ENCODE measurements at places on chromosomes 12 and 14.

DNA sequence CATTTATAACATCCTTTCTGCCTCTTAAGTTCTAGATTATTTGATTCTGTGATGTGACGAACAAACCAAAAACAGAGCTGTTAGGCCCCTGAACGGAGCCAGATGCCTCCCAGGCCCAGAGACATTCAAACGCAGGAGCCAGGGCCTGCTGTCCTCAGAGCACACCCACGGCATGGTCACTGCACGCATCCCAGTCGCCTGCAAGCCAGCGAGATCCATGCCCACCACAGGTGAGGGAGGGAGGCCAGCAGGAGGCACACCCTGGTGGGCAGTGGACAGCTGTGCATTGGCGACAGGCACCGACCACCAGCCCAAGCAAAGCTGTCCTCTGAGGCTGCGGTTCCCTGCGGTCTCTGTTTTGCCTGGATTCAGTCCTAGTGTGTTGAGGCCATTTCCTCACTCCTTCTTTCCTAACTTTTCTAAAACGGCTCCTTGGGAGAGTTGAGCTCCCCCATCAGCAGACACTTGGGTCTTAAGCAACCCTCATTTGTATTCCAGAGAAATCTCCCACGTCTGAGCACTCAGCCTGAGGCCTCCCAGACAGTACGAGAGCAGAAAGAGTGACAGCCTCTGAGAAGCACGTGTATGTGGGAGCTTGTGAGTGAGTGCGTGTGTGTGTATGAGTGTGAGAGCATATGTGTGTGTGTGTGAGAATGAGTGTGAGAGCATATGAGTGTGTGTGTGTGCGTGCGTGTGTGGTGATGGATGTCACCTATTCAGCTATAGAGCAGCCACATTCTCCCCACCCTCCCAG is 81.2 kb downstream of the CHGA start:
- no peak for DNase-seq

DNA sequence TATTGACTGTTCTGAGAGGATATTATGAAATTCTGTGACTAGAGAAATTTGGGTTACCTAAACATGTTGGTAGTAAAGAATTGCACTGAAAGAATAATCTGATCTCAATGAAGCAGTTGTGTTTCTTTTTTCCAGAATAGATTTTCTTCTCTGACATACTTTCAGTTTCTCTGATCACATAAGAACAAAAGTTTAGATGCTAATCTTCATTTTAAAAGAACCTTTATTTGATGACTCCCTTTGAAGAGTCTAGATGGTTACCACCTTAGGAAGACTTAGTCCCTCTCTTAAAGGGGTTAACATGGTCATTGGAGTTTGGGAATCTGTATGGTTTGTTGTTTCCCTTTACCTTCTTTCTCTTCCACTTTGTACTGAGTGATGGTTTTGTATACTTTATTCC is 58.6 kb downstream of the MON2 start:
- DNase-seq = no peak

DNA sequence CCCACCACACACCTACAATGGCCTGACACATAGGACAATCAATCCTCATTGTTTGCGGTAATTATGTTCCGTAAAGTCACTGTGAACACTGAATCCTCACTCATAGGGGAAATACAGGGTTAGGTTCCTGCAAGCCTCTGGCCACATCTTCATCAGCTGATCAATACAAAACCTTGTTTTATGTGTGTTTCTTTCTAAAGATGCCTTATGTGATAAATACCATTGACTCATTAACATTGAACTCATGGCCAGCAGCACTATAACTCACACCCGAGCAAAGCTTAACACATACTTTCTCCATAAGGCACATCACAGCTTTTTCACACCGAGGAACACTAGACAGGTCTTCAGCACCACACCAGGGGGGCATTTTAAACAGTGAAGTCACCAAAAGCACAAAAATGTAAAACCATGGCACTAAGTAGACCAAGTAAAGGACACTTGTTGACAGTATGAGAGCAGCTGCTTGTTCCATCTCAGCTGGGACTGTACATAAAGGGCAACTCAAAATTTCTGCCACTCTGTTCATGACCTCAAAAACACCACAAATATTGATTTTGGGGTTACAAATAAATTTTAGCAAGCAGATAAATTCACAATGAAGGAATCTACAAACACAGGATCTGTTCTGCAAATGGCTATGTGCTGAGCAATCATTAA is 60.5 kb downstream of the ESR2 start:
- no peak for DNase-seq

DNA sequence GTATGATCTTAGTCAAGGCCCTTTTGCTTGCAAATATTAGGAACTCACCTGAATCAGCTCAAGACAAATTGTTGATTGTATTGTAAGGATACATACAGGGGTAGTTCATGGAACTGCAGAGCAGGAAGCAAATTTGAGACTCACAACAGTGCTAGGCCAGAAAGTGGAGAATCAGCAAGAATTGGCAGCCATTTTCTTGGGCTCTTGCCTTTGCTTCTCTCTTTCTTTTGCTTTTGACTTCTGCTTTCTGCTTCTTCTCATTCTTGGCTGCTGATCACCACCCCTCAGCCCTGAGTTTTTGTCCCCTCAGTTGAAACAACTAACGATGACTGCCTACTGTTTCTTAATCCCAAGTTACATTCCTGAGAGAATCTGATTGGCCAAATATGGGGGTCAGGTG is 34.8 kb downstream of the KCNK13 start:
- no peak for DNase-seq

DNA sequence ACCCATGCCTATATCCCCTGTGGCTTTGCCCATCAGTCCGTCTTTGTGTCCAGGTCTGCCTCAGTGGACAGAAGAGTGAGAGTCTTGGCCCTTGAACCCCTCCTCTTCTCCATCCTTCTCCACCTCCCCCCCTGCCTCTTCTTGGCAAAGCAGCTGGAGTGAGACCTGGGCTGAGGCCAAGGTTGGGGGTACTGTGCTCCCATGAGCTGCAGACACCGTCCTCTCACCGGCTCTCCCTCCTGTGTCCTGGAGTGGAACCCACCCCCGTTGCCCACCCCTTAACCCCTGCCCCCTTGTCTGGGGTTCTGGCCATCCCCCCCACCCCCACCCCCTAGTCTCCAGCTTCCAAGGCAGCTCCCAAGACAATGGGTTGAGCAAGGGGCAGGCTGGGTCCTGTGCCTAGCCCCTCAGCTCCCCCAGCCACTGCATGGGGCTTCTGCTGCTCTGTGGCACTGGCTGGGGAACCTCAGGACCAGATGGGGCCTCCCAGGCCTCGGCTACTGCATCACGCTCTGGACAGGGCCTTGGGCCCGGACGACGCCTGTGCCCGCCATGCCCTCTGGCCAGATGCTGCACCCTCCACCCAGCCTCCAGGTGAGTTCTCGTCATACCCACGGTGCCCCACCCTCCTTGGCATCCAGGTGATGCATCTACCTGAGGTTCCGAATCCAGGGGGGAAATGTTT is 35.7 kb downstream of the RTL1 start:
- no peak for DNase-seq

DNA sequence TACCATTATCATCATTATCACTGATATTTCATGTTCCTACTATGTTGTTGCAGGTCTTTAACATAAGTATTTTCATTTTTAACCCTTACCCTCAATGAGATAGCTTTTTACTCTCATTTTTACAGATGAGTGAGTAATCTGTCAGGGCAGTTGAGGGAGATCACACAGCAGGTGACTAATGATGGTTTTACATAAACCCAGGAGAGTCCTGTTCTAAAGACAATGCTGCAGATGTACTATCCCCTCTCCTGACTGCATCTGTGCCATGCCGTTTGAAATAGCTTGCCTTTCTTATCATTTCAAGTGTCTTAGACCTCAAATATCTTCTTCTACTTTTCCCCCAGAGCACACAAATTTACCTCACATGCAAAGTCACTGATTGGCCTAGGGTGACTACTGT is 1552.1 kb upstream of the SEL1L start:
- no peak for DNase-seq

DNA sequence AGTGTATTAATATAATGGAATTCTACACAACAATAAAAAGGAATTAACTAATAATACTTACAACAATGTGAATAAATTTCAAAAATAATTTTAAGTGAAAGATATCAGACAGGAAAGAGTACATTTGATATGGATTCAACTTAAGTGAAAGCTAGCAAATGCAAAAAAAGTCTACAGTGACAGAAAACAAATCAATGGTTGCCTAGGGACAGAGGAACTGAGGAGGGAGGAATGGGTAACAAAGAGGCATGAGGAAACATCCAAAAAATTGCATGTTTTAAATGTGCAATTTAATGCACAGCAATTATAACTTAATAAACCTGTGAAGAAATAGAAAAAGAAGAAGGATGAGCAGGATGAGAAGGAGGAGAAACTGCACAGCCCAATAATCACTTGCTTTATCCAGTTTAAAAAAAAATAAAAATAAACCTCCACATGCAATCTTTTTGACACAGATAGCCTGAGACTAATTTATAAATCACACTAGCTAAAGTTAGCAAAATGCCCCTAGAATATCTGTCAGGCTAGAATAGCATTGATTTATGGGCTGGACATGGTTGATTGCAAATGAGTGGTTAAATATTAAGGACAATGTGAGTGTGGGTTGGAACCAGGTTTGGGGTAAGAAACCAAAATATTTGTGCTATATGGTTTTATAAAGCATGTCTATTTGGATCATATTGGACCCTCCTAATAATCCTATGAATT is 1089.1 kb downstream of the TRHDE start:
- DNase-seq = no peak

DNA sequence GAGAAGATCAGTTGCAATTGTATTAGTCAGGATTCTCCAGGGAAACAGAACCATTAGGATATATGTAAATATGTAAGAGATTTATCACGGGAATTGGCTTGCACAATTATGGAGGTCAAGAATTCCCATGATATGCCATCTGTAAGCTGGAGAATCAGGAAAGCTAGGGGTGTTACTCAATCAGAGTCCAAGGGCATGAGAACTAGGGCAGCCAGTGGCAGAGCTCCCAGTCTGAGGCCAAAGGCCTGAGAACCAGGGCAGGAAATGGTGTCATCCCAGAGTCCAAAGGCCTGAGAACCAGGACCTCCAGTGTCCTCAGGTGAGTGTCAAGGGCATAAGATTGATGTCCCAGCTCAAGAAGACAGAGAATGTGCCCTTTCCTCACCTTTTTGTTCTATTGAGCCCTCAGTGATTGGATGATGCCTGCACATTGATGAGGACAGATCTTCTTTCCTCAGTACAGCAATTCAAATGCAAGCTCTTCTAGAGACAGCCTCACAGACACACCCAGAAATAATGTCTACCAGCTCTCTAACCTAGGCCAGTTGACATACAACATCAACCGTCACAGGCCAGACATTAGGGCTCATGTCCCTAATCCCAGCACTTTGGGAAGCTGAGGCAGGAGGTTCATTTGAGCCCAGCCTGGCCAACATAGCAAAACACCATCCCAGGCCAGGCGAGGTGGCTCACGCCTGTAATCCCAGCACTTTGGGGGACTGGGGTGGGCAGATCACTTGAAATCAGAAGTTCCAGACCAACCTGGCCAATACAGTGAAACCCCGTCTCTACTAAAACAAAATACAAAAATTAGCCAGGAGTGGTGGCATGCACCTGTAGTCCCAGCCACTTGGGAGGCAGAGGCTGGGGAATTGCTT is 34.9 kb upstream of the ZNF740 start:
- DNase-seq = no peak

GRCh38 chr12:28367326-28367725 is 177.1 kb downstream of the CCDC91 start:
- DNase-seq = no peak

DNA sequence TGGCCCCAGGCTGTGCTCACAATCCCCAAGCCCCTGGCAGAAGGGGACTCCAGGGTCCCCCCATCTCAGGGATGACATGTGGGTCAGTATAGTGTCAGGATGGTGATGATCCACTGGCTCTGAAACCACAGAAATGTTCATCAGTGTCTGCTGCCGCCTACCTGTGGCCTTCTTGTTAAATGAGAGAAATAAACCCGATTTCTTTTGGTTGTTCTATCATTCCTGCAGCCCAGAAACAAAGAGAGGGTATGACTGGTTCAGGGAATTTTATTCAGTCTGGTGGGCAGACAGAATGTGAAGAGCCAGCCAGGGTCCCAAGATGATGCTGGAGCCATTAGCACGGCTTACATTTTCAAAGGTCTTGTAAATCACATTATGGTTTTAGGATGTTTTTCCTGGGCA is 86.6 kb downstream of the CRADD start:
- no peak for DNase-seq

- no peak for DNase-seq
Observed at GRCh38 chr12:73950507-73950906, 587.1 kb upstream of the ATXN7L3B start.

- DNase-seq = no peak
Observed at GRCh38 chr12:2097617-2098016, 44.8 kb downstream of the CACNA1C start.

DNA sequence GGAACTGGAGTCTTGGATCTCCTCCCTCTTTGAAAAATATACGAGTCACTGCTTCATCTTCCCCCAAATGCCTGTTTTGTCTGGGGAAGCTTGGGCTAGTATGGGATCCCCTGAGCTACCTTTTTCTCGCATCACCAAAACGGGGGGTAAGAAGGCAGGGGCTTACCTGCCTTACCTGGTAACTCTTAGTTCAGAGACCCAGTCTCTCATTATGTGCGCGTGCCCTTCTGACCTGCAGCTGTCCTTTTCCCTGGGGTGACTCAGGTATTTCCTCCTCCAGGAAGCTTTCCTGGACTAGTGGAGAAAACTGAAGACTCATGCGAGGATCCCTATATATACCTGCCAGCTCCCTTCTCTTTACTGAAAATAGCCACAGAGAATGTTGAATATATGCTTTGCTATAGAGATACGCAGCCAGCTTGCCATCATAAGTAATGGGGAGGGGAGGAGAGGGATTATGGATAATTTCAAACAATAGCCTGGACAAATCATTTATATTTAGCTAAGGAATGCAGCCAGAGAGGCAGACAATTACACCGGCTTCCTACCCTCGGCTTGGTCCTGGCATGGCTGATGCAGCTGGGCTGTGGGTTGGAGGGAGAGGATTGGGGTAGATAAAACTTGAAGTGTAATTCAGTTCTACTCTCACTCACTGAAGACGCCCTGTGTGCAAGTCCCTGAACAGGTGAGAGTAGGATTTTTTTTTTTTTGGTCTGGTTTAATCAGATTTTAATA is 1.1 kb downstream of the TSPAN9 start:
- no peak for DNase-seq

GRCh38 chr12:95279856-95280255 is 62.2 kb downstream of the VEZT start:
- no peak for DNase-seq

GRCh38 chr14:54362089-54362504 is 34.7 kb upstream of the CDKN3 start:
- no peak for DNase-seq

- no peak for DNase-seq
Observed at GRCh38 chr14:59140106-59140843, 48.2 kb upstream of the DAAM1 start.

- no peak for DNase-seq
Observed at GRCh38 chr14:99510556-99511139, 29.4 kb downstream of the CCNK start.

All from effector CD4-positive, alpha-beta T cell (primary cell).